Stimulated activated CD4-positive, alpha-beta T cell treated with anti-CD3 and anti-CD28 coated beads, TNF-alpha, amount 100 ng/mL, for 48 hours (primary cell): ENCODE measurements at places on chromosomes 12 and 14.

DNA sequence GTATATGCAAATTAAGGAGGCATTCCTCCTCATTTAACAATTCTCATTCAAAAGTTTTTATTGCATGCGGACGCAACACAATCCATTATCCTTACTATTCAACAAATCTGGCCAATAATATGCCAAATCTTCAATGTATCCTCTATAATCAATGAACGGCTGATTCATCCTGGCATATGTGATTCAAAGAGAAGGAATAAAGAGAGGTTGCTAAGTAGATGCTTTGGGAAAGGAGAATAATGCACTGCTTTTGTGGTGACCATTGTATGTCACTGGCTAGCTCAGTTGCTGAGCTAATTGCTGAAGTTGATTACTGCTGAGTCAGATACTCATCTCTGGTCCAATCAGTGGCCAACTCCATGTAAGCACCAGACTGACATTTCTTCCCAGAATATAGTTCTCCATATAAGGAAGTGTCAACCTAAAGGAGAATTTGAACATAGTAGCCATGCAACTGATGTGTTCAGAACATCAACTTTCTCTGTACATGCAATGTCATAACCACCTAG is 148.0 kb downstream of the PDZRN4 start:
- no peak for DNase-seq

DNA sequence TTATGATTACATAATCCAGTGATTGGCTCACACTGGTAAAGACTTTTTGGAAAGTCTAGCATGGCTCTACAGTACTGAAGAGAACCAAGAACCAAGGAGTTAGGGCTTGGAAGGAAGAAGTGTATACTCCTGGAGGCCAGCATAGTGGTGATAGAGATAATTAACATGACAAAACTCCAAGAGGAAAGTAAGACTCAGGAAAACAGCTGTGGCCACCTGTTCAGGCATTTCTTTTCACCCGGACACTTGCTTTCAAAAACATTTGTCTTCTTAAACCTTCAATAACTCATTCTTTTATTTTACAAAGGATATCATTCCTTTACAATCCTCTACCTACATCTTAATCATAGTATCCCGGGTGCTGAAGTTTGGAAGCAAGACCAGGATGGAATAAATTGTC is 50.9 kb downstream of the KLHL28 start:
- no peak for DNase-seq

- no peak for DNase-seq
Observed at GRCh38 chr14:22664261-22664660, 20.1 kb upstream of the OR6J1 start.

DNA sequence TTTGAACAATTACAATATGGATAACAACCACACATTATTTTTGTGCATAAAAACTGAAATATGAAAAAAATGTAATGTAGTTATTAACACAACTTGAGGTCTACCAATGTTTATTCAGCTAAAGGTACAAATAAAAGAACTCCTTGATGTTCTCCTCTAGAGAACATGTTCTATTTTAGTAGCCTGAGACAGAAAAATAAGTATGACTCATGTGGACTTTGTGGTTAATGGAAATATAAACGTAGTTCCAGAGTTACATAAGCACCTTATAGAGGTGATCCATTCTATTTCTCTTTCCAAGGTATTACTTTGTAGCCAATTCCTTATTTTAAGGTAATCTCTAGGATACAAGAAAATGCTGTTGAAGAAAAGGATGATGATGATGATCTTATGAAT is 25.7 kb downstream of the ALKBH1 start:
- DNase-seq = no peak

- DNase-seq = no peak
Observed at GRCh38 chr12:68175557-68176061, 16.1 kb upstream of the IFNG start.

DNA sequence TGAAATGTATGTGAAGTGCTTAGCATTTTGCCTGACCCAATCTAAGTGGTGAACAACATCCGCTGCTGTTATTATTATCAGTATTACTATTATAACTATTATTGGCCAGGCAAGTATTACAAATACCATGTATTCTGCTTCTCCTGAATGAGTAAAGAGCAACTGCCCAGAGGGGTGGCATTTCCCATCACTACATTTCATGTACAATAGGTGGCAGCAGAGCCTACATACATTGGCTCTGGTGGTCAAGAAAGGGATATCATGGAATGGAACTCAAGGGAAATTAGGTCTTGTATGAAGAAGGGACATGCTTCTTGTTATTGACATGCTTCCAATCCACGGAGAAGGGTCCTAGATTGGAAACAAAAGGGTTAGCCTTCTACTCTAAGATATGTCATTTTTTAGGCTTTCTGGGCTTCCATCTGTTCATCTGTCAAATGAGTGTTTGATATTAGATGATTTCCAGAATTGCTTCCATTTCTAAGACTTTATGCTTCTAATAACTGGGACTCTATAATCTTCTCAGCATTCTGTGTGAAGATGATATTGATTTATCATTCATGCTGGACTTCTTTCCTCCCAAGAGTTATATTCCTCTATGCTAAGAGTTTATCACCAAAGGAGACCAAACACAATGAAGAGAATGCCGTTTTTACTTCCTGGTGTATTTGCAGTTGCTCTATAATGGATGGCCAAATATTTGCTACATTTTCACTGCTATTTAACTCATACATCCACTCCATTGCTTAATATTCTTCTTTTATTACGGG is 239.1 kb downstream of the SSPN start:
- DNase-seq = no peak

- DNase-seq = no peak
Observed at GRCh38 chr14:92109490-92109889, 3.1 kb upstream of the ATXN3 start.

DNA sequence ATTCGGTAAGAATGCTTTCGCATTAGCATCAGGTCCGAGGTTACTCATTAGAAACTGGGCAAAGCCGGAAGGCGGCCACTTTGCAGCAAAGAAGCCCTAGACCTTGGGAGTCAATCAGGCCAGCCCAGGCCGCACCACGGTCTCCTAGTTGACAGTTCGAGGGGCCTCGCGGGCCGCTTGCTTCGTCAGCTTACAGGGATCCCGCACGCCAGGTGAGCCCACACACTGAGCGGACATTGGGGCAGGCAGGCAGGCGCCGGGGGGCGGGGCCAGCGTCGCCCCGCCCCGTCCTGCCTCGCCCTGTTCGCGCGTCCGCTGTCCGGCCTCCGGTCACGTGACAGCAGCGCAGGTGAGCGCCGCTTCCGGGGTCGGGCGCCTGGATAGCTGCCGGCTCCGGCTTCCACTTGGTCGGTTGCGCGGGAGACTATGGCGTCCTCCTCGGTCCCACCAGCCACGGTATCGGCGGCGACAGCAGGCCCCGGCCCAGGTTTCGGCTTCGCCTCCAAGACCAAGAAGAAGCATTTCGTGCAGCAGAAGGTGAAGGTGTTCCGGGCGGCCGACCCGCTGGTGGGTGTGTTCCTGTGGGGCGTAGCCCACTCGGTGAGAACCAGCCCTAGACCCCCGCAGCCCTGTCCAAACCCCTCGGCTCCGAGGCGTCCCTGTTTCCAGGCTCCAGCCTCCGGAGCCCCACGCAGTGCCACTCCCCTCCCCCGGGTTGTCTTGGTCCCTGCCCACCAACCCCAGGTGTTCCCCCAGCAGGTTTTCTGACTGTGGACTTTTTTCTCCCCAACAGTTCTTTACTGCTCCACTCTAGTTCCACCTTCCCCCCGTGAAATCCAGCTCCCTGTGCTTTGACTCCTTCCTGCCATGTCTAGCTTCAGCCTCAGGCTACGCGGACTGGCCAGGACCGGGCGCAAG is at the start of gene PIP4K2C:
TSS of gene PIP4K2C (plus strand) at position 329 of the 918 bp plus-strand sequence. CDS start at position 427, 98 bp downstream.
- peak; percentile 61 for DNase-seq

DNA sequence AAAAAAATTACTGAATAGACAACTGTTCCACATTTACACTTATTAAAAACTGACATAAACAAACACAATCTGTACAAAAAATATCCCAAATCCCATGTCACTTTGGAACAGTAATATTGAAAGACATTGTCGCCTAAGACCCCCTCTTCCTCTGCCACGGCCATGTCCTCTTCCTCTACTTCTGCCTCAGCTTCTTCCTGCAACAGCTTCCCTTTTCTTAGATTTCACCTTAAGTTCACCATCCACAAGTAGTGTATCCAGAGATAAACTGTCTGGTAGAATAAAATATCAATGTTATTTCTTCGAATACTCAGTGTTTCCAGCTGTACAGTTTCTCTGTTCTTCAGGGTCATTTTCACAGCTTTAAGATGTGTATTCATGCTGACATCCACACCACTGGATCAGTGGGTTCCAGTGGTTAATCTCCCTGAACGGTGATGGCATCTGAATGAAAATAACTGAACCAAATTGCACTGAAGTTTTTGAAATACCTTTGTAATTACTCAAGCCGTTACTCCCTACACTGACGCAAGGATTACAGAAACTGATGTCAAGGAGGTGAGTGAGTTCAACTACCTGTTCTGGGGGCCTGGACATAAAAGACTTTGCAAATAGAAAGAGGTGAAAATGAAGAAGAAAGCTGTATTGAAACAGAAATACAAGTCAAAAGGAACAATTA is 208.5 kb downstream of the C12orf50 start:
- DNase-seq = no peak

GRCh38 chr14:101813171-101813759 is 51.8 kb downstream of the PPP2R5C start:
- DNase-seq = no peak

DNA sequence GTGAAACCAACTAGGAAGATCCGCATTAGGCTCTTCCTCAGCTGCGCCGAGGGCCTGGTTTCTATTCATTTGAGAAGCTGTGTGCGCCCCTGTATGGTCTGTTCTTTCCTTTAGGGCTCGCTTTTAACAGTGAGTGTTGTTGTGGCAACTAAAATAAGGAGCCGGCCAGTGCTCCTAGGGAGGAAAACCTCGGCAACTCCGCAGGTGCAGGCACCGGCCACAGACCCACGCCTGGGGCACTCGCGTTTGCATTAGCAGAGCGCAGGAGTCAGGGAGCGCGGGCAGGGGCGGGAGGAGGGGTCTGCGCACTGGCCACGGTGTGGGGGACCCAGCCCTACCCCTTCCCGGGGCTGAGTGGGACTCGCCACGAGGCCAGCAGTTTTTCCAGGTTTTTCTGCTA is 50.5 kb downstream of the STX2 start:
- no peak for DNase-seq

DNA sequence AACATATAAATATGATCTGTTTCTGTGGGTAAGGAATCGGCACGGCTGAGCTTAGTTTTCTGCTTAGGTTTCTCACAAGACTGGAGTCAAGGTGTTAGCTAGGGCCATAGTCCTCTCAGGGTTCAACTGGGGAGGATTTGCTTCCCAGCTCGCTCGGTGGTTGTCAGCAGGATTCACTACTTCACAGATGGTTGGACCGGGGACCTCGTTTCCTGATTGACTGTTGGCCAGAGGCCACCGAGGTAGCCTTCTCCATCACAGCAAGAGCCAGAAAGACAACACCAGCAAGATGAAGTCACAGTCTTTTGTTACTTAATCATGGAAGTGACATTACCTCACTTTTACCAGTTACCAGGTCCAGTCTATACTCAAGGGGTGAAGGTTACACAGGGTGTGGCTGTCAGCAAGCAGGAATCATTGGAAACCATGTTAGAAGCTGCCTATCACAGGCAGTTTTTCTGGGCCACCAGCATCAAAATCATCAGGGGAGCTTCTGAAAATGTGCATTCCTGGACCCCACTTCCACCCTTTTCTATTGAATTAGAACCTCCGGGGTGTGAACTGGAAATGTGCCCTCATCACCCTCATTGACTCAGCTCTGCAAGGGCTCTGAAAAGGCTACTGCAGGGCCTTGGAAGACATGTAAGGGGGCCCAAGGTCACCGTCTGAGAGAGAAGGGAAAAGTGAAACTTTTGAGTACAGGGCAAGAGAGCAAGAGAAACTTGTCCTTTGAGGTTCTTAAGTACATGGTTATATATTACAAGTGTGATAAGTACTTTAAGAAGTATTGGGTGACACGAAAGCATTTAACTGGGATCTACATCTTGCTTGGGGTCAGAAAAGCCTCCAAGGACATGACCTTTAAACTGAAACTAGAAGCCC is 10.9 kb downstream of the COPS7A start:
- DNase-seq = no peak

DNA sequence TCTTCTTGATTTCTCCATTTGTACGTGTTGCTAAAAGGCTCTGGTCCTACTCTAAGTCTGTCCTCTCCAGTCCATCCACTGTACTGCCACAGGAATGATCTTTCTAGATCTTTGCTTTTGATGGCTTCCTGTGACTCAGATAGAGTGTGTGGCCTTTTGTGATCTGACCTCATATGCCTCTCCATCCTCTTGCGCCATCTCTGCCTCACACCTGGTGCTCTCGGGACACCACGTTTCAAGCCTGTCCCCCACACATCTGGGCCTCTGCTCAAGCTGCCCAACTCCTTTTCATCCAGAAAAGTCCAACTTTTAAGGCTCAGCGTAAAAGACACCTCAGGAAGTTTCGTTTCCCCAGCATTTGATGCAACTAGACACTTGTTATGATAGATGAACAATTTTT is 39.0 kb downstream of the DCAF4 start:
- no peak for DNase-seq

DNA sequence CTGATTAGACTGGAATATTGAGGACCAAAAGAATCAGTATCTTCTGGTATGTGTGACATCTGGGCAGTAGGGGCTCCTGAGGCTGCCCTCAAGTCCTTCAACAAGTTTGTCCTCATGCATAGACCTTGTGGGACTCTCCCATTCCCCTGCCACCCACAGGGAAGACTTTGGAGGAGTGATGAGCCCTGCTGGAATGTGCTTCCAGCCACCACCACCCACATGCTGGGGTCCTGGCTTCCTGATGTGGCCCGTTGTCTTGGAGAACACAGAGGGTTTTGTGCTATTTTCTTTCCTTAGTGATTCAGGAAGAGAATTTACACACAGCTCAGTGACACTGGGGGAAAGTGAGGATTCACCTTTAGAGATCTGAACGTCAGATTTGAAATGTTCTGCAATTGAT is 29.2 kb upstream of the SEL1L start:
- DNase-seq = no peak

GRCh38 chr12:85676816-85677749 is 159.1 kb downstream of the RASSF9 start:
- no peak for DNase-seq
